Muscle of leg (tissue), 16 donors: ENCODE measurements at places on chromosomes 1 and 21. TPM values are rescaled to one million over a fixed set of nuclear protein-coding genes. Genes with fewer than 3 reads are reported as not detected.

GRCh38 chr21:36966821-36967768, 626 bp upstream of the HLCS start:
- peak; percentile 32 for DNase-seq

GRCh38 chr1:935751-936231, 12.1 kb downstream of the SAMD11 start:
- no peak for DNase-seq

- no peak for DNase-seq
Observed at GRCh38 chr1:49824261-49824660, 199.5 kb downstream of the AGBL4 start.

DNA sequence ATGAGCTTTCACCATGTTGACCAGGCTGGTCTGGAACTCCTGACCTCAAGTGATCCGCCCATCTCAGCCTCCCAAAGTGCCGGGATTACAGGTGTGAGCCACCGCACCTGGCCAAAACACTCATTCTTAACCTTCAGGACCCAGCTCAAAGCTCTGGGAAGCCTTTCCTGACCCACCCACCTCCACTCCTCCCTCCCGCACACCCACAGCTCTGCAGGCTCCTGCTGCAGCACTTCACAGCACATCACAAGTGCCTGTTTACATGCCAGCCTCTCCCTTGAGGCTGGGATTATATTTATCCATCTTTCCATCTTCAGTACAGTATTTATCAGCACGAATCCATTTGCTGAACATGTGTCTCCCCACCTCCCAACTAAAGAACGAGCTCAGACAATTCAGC, 14.9 kb downstream of the SLC9A1 start:
- DNase-seq = no peak

GRCh38 chr1:228687587-228687986, 47.7 kb upstream of the RHOU start:
- DNase-seq = no peak

- DNase-seq = peak; percentile 58
Observed at GRCh38 chr1:150068109-150068435, 496 bp downstream of the VPS45 start.

DNA sequence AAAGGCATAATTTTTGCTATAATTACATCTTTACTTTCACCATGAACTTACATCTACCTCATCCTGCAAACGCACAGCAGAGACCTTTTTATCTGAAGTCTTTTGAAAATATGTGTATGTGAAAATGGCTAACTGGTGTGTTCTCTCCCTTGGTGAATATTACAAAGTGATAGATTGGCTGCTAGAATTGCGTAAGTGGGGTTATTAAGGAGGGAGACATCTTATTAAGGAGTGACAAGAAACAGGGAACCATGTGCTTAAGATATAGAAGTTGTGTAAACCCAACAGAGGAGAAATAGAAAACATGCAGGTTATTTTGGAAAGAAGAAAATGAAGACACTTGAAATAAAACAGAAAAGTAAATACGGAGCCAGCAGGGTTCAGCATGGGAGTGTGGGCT, 7.8 kb downstream of the KCNJ15 start:
- DNase-seq = no peak

DNA sequence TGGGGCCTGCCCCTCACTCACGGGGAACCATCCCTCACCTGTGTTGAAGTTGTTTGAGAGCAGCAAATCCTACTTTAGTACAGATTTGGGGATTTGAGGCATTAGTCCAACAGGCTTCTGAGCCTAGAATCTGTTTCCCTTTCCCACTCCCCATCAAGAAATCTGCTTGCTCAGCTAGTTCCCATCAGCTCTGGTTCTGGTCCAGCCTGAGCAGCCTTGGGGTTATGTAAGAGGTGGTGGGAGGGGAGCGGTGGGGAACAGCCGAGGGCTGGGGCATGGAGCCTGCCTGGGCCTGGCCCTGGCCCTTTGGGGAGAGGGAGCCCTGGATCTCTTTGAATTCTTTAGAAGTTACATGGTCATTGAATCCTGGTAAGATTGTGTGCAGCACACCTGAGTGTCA, 4.1 kb downstream of the GSTM5 start:
- DNase-seq = no peak

DNA sequence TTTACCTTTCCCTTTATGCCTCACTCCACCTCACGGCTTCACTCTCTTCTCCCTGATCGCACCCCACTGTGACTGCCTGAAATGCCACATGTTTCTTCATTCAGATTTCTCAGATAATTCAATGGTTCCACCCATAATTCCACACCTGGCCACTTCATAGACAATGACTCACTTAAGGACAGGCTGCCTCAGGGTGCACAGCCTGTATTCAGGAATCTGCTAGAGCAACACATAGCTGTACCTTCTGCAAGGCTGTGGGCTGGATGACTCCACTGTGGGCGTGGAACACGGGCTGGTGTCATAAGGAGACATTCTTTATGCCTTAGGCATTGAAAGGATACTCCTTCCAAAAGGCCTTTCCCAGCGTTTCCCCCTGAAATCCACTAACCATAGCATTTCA, 36.1 kb downstream of the L1TD1 start:
- DNase-seq = no peak

- DNase-seq = no peak
Observed at GRCh38 chr1:84598418-84598817, 24.2 kb upstream of the CTBS start.

DNA sequence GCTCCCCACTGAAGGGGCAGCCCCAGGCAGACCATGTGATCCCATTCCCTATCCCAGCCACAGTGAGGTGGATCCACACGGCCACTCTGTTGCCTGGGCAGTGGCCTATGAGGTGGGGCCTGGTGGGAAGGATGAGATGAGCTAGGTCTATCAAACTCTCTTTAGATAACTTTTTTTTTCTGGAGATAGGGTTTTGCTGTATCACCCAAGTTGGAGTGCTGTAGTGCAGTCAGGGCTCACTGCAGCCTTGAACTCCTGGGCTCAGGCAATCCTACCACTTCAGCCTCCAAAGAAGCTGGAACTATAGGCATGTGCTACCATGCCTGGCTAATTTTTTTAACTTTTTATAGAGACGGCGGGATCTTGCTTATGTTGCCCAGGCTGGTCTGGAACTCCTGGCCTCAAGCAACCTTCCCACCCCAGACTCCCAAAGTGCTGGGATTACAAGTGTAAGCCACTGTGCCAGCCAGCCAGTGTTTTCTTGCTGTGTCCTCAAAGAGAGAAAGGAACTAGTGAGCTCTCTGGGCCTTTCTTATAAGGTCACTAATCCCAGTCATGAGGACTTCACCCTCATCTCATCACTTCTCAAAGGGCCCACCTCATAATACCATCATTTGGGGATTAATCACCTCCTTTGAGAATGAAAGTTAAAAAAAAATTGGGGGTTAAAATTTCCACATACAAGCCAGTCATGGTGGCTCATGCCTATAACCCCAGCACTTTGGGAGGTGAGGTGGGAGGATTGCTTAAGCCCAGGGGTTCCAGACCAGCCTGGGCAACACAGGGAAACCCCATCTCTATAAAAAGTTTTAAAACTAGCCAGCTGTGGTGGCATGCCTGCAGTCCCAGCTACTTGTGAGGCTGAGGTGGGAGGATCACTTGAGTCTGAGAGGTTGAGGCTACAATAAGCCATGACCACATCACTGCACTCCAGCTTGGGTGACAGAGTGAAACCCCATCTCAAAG, 36.6 kb downstream of the H3-3A start:
- DNase-seq = no peak

- no peak for DNase-seq
Observed at GRCh38 chr1:76379506-76379905, 305.0 kb downstream of the ST6GALNAC3 start.

DNA sequence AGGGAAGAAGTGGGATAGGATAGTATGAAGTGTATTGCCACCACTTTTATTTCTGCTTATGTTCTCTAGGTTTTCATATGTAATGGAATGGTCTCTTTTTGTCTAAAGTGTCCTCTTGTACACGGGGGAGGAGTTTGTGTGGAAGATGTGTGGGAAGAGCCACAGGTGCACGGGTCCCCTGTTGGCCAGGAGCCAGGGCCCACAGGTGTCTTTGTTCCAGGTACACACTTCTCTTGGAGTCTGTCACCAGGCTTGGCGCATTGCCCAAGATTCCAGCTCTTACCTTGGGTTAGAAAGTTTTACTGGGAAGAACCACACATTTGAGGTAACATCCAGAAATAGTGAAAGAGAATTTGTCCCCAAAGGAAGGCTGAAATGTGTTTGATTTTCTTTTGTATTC, 10.5 kb downstream of the TENT5C start:
- no peak for DNase-seq

DNA sequence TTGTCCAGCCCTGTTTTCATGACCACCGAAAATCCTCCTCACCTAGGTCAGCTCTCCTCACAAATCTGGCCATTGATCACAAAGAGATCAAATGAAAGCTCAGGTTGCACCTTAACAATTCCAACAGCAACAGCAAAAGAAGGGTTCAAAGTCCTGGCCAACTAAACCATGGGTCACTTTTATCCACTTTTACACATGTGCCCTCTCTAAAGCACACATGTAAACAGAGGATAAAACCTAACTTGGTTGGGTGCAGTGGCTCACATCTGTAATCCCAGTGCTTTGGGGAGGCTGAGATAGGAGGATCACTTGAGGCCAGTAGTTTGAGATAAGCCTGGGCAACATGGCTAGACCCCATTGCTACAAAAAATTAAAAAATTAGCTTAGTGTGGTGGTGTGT, 3.9 kb upstream of the RBM15 start:
- no peak for DNase-seq

- no peak for DNase-seq
Observed at GRCh38 chr1:17572264-17572985, 32.9 kb downstream of the ARHGEF10L start.

DNA sequence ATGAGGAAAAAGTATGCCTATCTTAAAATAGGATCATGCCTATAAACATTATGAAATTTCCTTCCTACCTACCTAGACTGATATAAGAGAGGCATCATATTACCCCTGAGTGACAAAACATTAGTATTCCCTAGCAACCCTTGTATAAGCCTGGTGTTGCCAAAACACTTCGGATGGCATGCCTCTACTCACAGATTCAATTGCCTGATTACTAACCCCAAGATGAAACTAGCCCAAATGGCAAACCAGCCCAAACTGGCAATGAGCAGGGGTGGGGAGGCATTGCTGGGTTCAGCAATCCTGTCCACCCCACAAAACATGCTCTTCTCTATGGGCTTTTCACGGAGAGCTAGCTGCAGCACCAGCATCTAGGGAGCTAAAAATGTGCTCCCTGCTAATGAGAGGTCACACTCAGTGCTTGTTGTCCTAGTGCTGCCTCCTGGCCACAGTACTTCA, 13.9 kb downstream of the PALMD start:
- DNase-seq = peak; percentile 36

The FCER1G gene
- polyA plus RNA-seq = 20.2 TPM

The MROH9 gene
- not detected for polyA plus RNA-seq

The ANKRD65 gene
- 14.2 TPM for polyA plus RNA-seq

The DHRS3 gene
- 17.9 TPM for polyA plus RNA-seq

The NHLH1 gene
- polyA plus RNA-seq = 0.34 TPM

The SHISAL2A gene
- 2.9 TPM for polyA plus RNA-seq

The AK4 gene
- polyA plus RNA-seq = 7.8 TPM

The BRDT gene
- not detected for polyA plus RNA-seq

The KRTAP13-2 gene
- polyA plus RNA-seq = not detected

The ITGB2 gene
- 18.0 TPM for polyA plus RNA-seq

The PRAMEF12 gene
- polyA plus RNA-seq = not detected
